NCI-H1694 treated with DMSO at 0.1 percent for 48 hours (cell line): ENCODE measurements at places on chromosomes 6 and 20.

DNA sequence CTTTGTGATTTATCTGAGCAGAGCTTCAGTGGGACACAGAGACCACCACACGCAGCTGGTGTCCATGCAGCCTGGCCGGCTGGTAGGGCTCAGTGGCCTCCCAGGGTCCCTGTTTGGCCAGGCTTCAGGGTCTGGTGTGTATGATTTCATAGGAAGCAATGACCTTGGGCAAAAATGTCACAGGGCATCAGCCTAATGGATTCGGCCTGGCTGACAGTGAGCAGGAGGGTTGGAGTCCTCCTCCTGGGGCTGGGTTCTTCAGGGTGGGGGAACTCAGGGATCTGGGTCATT, 47.7 kb downstream of the UBE2V1 start:
- no peak for DNase-seq

GRCh38 chr6:159617444-159617843, 75.6 kb downstream of the SOD2 start:
- no peak for DNase-seq

GRCh38 chr6:45640081-45640491, 262.4 kb upstream of the SUPT3H start:
- no peak for DNase-seq

- DNase-seq, result no peak
These were observed 834.2 kb downstream of the KIF16B start for GRCh38 chr20:15739035-15739434.

GRCh38 chr6:17580518-17581048, 19.5 kb upstream of the FAM8A1 start:
- DNase-seq, result no peak

DNA sequence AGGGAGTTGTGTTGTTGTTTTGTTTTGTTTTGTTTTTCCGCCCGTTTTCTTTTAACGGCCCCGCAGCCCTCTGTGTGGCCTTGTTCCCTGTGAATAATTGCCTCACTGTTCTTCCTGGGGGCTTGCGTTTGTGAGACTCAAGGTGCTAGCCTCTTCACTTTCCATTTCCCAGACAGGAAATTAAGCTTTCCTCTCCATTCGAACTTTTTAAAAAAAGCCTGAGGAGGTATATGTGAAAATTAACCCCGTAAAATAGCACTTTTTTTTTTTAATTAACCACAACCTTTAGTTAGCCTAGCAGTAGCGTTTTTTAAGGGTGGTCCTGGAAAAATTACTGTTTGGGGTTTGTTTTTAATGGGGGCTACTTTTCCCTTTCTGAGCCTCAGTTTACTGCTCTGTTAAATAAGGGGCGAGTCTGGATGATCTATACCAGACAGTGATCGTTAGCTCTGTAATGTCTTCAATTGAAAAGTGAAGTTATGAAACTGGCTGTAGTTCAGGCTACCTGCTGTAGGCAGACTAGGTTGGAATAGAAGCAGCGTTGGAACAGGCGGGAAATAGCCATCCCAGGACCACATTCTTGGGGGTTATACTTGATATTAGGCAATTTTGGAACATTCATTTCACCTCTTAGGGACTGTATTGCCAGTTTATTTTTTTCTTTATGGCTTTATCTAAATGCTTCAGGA, 1.7 kb downstream of the STX16 start:
- no peak for DNase-seq

DNA sequence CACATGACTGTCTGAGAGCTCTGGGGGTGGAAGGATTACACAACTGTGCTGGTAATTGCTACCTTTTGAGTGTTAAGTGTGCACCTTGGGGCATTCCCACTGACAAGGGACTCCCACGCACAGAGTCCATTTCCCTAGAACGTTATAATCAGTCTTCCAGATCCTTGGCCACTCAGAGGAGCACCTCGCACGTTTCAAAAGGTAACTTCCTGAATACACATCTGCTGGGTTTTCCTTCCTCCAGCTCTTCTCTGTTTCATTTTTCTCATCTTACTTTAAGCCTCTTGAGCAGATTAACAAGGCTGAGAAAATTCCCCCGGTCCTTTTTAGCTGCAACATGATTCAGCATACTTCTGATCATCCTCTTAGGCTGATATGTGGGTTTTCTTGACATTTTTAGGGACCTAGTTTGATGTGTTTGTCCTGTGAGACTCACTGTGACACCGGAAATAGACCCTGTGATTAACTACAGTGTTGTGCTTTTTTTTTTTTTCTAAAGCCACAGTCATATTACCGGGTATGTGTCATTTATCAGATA, 98.4 kb upstream of the DUSP22 start:
- no peak for DNase-seq

DNA sequence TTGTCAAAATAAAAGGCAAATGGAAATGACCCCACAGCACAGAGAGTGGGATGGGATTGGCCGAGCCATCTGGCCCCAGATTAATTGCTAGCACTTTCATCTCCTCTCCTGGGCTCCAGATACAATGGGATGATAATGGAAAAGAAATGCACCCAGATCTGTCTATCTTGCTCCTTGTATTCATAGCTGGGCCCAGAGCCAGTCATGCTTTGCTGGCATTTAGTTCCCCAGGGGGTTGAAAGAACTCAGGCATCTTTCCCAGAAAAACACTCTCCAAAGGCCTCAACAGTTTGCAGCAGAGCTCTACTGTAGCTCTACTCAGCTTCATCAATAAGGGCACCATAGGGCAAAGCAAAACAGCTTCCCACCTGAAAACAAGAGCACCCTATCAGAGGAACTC, 116.0 kb upstream of the FOXA2 start:
- no peak for DNase-seq

DNA sequence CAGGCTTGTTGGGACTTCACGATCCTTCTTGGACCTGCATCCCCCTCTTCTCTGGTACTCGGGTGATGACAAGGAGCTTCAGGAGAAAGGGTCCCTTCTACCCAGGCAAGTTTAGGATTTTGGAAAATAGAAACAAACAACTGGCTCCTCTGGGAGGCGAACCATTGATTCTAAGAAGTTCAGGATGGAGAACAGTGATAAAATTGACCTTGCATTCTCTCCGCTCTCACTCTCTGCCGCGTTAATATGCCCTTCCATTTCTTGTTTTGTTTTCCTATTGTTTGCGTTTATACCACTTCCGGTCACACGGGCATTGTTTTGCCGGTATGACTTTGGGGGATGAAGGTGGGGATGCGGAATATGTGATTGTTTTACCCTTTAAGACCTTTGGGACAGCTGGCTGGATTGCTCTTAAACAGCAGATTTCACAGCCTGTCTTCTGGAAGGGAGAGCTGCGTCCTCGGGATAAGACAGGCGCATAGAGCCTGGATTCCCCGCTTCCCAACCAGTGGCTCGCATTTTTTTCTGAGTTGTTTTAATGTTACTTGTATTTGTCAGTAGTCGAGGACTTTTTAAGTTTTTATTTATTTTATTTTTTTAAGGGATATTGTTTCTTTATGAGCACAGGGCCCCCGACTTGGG, 144.3 kb upstream of the ZNF184 start:
- no peak for DNase-seq

DNA sequence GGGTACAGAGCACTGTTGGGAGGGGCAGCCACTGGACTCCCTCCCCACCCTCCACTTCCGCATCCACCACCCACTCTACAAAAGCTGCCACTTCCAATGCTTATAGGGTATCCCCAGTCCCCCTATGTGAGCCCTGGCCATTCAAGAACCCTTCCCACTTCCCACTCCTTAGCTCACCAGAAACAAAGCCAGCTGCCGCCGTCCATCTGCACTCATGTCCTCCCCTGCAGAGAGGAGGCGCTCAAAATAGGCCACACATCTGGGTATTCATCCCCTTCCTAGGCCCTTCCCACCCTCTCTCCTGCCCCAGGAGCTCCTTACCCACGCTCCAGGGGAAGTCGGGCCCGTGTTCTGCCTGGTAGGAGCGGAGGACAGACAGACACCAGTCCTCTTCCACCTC, 6.5 kb upstream of the LY6G5C start:
- DNase-seq, result no peak

GRCh38 chr20:49508435-49509199, 26.1 kb upstream of the KCNB1 start:
- peak; percentile 80 for DNase-seq

GRCh38 chr6:1654054-1654453, 44.3 kb downstream of the FOXC1 start:
- DNase-seq, result no peak

- DNase-seq, result no peak
These were observed 72.7 kb downstream of the QRSL1 start for GRCh38 chr6:106702046-106702445.

DNA sequence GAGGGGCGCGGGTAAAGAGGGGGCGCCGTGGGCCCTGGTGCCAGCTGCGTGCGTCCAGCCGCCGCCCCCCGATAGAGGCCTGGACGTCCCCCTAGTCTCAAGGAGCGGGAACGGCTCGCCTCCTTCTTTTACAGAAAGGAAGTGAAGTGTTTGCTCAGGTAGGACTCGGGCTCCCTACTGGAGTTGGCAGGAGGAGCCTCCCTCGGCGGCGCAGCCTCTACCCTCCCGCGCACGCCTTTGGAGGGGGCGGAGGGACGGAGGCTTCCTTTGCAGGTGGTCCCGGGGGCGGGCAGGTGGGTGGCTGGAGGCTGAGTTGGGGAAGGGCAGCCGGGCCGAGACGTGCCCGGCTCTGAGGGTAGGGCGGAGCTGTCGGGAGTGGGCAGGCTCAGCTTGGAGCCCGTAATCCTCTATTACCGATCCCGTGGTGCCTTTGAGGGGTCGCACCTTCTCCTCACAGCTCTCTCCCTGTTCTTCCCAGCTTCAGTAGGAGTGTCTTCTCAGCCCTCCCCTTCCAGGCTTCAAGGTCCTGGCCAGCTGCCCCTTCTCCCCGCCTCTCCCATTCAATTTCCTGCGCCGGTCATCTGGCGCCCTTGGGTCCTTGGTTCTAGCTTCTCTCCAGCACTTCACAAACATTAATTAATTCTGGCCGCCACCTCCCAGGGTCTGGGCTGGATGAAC, 728 bp downstream of the ITPR3 start:
- no peak for DNase-seq

DNA sequence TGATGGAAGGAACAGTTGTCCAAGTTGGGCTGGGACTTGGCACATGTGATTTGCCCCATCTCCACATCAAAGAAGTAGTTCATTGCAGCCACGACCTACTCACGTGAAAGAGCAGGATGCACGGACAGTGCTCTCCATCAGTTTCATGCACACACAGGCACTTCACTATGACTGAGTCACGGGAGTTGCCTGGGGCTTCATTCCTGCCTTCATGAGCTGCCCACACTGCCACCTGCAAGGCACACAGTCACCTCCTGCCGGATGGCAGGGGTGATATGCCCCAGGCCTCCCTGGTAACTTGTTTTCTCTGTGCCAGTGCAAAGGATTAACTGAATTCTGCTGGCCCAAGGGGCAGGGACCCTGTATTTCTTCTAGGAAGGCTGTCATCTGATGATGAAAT, 22.8 kb downstream of the CST5 start:
- no peak for DNase-seq

DNA sequence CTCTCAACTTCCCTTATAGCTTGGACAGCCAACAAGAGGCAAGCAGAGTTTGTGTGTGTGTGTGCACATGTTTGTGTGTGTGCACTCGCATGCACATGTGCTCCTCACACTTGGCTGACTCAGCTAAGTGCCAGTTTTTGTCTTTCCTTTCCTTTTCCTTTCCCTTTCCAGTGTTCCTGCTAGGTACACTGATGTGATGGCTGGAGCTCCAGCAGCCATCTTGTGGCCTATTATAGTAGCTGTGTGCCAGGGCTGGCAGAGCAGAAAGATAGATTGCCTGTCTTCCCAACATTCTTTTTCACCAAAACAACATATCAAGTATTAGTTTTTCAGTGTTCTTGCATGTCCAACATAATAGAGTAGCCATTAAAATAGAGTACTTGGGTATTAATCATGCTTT, 79.5 kb downstream of the AK9 start:
- DNase-seq, result no peak

- no peak for DNase-seq
These were observed 219.8 kb downstream of the ZDHHC14 start for GRCh38 chr6:157600807-157601206.

GRCh38 chr6:96075826-96076225, 60.1 kb downstream of the FUT9 start:
- DNase-seq, result no peak

GRCh38 chr6:34695729-34696188, 808 bp downstream of the ILRUN start:
- no peak for DNase-seq

- DNase-seq, result no peak
These were observed 78.4 kb upstream of the MLN start for GRCh38 chr6:33882154-33882553.
